Naive thymus-derived CD8-positive, alpha-beta T cell (primary cell): ENCODE measurements at places on chromosomes 11 and 22.
A peak's percentile ranks its signal among the peaks of the same experiment; 100 is the strongest.

DNA sequence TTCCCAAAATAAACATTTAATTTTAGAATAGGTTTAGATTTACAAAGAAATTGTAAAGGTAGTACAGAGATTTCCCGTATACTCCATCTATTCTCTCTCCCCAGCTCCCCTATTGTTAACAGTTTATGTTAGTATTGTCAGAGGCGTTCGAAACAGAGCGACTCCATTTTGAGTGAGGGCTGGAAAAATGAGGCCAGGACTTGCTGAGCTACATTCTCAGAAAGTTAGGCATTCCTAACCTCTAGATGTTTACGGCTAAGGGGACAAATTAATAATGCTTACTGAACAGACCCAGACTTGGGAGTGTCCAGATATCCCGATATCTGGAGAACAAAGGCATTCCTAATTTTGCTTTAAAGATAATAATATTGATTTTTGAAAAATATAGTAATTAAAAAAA, 12.4 kb upstream of the NUP160 start:
- H3K27ac ChIP-seq = no peak overlapping the region
- H3K4me1 ChIP-seq = peaks cover 11% of the 10 kb centered on the region
- DNase-seq = no peak
- no peak overlapping the region for H3K4me3 ChIP-seq
- no peaks in the 10 kb centered on the region for H3K36me3 ChIP-seq

- H3K4me3 ChIP-seq = no peak overlapping the region
- peaks cover 24% of the 10 kb centered on the region for H3K36me3 ChIP-seq
- DNase-seq = no peak
- H3K27me3 ChIP-seq = no peaks in the 10 kb centered on the region
- peaks cover 2% of the 10 kb centered on the region for H3K4me1 ChIP-seq
These were observed 237.2 kb downstream of the DDX10 start for GRCh38 chr11:108902027-108902469.

DNA sequence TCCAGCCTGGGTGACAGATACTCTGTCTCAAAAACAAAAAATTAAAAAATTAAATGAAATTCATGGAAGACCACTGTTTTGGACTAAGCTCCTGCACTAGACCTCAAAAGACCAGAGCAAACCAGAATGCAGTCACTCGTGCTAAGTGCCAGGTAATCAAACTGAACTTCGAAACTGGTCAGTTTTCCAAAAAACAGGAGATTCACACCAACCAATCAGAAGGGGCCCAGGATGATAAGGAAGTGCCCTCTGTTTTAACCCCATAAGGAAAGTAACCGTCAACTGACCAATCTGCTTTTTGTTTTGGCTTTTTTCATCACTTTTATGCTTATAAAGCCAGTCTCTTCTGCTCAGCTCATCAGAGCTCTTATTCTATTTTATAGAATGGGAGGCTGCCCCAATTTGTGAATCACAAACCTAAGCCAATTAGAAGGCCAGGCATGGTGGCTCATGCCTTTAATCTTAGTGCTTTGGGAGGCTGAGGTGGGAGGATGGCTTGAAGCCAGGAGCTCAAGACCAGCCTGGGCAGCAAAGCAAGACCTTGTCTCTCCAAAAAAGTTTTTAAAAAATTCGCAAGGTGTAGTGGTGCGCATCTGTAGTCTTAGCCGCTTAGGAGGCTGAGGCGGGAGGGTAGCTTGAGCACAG, 10.1 kb upstream of the TOP3B start:
- no peak for DNase-seq
- H3K27me3 ChIP-seq = peaks cover 3% of the 10 kb centered on the region
- no peaks in the 10 kb centered on the region for H3K36me3 ChIP-seq
- peak overlapping the region; percentile 75 for H3K27ac ChIP-seq
- no peak overlapping the region for H3K4me3 ChIP-seq

DNA sequence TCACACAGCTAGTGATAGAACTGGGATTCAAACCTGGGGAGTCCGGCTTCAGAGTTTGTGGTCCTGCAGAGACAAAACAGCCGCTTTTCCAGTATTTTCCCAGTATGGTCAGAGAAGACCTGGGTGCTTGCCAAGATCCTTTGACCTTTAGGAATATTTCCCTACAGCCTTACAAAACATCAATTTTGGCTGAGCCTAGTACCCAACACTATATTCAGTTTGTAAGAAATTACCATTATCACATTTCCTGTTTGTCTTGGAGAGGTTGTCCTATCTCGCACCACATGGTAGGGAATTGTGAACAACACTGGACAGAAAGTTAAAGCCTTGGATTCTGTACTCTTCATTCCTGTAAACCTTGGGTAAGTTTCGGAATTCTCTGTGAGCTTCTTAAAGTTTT, 10.7 kb upstream of the NEU3 start:
- H3K27me3 ChIP-seq = no peaks in the 10 kb centered on the region
- no peaks in the 10 kb centered on the region for H3K36me3 ChIP-seq
- no peak overlapping the region for H3K4me3 ChIP-seq
- H3K4me1 ChIP-seq = no peaks in the 10 kb centered on the region

- H3K27ac ChIP-seq = peak overlapping the region; percentile 49
- no peaks in the 10 kb centered on the region for H3K27me3 ChIP-seq
- no peak for DNase-seq
- H3K4me3 ChIP-seq = peak overlapping the region; percentile 80
- no peaks in the 10 kb centered on the region for H3K36me3 ChIP-seq
These were observed 15.9 kb downstream of the RTN4RL2 start for GRCh38 chr11:57476047-57476756.

GRCh38 chr11:120013325-120014250, 124.3 kb downstream of the TRIM29 start:
- no peak overlapping the region for H3K27ac ChIP-seq
- peaks cover 77% of the 10 kb centered on the region for H3K27me3 ChIP-seq
- no peak overlapping the region for H3K4me3 ChIP-seq
- no peaks in the 10 kb centered on the region for H3K4me1 ChIP-seq
- H3K36me3 ChIP-seq = no peaks in the 10 kb centered on the region

GRCh38 chr22:45421349-45422055, 8.0 kb downstream of the RIBC2 start:
- H3K27ac ChIP-seq = no peak overlapping the region
- no peak overlapping the region for H3K4me3 ChIP-seq
- peaks cover 2% of the 10 kb centered on the region for H3K4me1 ChIP-seq
- no peak for DNase-seq
- H3K36me3 ChIP-seq = no peaks in the 10 kb centered on the region
